ENCODE measurements at places on chromosomes 11 and 22.

DNA sequence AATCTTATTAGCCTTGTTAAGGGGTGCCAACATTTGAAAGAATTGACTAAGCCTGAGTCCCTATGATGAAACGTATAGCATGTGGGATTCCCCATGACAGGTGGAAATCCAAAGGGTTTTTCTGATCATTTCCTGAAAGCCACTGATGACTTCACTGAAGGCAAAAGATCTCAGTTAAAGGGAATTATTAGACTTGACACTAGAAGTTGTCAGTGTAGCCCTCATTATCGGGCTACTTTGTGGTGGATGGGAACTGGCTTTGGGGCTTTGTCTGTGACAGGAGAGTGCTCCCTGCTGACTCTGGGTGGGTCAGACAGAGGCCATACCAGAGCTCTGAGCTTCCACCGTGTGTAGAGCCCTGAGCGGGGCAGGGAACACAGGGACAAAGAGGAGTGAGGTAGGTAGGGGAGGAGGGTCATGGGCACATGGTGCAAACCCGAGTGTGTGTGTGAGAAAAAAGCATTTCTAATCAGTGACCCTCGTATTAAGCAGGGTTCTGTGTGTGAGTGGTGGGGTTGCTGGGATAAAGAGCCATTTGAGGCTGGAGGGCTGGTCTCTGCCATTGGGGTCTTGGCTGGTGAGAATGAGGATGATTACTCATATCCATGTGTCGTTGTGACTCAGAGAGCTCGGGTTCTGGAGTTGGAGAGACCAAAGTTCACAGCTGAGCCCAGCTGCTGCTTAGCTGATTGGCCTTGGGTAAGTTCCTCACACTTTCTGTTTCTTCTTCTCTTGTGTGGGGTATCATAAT is 101.1 kb downstream of the GRIK4 start:
- DNase-seq: peak; percentile 50

GRCh38 chr11:73170140-73170539 is 28.0 kb upstream of the FCHSD2 start:
- no peak for DNase-seq

GRCh38 chr22:42974223-42974622 is 40.7 kb downstream of the PACSIN2 start:
- no peak for DNase-seq

DNA sequence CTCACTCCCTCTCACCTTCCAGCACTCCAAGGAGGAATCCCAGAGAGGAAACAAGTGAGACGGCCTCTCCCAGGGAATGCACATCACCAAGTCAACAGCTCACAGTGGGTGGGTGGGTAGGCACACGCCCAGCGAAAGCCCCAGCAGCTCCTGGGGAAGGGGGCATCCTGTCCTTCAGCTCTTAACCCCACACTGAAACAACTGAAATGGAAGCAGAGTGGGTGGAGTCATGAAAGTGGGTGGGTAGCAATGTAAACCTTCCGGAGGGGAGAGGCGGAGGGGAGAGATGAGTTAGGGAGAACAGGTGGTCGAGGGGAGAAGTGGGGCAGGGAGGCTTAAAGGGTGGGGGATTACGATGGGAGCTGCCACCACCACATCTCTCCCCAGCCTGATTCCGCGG is 5.4 kb downstream of the MCHR1 start:
- no peak for DNase-seq

GRCh38 chr11:35390737-35391682 is 28.3 kb downstream of the SLC1A2 start:
- peak; percentile 93 for DNase-seq

DNA sequence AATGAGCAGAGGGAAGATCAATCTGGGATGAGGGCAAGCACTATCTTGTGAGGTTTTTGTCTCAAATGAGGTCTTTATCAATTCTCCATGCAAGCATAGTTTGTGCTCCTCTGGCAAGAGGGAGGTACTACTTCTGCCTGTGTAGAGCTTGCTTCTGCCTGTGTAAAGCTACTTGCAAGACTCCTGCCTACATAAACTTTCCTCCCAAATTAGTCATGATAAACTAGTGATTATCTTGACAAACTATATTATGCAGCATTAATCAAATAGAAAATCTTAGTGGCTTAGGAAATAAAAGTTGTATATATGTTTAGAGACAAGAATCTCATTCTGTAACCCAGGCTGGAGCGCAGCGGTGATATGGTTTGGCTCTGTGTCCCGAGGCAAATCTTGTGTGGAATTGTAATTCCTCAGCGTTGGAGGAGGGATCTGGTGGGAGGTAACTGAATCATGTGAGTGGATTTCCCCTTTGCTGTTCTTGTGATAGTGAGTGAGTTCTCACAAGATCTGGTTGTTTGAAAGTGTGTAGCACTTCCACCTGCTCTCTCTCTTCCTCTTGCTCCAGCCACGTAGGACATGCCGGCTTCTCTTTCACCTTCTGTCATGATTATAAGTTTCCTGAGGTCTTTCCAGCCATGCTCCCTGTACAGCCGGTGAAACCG is 8.0 kb upstream of the MMP10 start:
- no peak for DNase-seq

DNA sequence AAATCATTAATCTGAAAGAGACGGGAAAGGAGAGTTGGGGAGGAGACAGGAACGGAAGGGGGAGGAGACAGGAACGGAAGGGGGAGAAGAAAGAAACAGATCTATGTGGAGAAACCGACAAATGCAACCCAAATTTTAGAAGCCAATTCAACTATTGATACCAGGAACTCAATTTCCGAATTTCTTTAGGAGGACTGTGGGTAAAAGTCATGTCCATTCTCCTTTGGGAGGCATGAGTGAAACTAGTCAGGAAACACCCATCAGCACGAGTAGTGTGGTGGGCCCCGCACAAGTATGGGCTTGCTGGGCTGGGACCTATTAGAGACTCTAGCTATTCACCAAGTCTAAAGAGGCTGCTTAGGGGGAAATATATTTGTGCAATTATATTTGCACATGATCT is 18.1 kb downstream of the ANO3 start:
- DNase-seq: no peak

GRCh38 chr11:108322666-108323065 is 99.8 kb downstream of the ATM start:
- no peak for DNase-seq

DNA sequence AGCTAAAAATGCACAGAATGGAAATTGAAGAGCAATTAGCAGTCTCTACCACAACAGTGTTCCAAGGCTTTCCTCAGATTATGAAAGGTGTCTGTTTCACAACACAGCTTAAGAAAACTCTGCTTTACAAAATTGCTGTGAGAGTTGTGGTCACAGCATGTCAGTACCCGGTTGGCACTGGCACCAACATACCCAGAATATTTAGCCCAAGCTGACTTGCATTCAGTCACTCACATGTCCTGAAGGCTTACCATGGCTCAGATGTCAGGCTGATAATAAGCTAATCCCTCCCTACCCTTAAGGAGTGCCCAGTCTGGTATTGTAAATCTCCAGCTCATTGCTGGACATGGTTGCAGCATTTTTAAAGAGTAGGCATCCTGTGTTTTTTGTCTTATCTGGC is 14.9 kb downstream of the NCR3LG1 start:
- DNase-seq: no peak

DNA sequence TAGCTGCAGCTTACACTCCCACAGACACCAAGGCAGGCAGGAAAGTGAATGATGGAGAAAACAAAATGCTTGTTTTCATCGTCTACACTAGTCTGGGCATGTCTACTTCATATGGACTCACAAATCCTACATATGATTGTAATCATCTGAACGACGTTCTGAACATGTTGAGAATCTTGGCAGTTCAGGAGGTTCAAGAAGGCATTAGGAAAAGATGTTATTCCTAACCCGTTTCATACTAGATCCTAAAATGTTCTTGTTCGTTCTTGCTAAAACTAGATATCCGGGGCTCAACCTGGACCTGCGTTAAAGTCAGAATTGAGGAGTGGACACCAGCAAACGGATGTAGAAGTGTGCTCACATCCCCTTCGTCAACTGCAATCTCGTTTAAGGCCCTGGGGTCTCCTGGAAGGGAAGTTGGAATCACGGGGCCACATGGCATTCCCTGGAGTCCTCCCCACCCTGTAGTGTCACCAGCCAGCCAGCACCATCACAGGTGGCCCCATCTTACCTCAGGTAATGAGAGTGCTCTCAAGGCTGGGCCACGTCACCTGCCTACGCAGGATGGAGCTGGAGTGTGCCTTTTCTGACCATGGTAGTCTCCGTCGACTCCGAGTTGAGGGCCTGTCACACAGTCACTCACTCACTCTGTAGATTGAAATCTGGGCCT is 37.3 kb downstream of the C11orf58 start:
- no peak for DNase-seq

DNA sequence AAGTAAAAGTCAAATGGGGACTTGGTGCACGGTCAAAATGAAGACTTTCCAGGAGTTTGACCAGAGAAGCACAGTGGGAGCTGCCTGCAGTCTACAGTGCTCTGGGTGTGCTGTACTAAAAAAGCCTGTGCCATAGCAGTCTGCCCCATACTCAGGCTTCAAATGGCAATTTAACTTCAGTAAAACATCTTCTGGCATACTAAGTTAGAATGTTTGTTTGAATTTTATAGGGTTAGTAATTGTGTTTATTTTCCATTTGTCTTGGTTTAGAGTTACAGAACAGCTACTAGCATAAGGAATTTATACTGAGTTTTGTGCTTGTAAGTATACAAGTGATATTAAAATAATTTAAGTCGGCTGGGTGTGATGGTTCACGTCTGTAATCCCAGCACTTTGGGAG is 29.3 kb upstream of the LIPT2 start:
- no peak for DNase-seq
